HT-29 (cell line): ENCODE measurements at places on chromosomes 16 and 17. TPM values are rescaled to one million over a fixed set of nuclear protein-coding genes. Genes with fewer than 3 reads are reported as not detected.
A peak's percentile ranks its signal among the peaks of the same experiment; 100 is the strongest.

DNA sequence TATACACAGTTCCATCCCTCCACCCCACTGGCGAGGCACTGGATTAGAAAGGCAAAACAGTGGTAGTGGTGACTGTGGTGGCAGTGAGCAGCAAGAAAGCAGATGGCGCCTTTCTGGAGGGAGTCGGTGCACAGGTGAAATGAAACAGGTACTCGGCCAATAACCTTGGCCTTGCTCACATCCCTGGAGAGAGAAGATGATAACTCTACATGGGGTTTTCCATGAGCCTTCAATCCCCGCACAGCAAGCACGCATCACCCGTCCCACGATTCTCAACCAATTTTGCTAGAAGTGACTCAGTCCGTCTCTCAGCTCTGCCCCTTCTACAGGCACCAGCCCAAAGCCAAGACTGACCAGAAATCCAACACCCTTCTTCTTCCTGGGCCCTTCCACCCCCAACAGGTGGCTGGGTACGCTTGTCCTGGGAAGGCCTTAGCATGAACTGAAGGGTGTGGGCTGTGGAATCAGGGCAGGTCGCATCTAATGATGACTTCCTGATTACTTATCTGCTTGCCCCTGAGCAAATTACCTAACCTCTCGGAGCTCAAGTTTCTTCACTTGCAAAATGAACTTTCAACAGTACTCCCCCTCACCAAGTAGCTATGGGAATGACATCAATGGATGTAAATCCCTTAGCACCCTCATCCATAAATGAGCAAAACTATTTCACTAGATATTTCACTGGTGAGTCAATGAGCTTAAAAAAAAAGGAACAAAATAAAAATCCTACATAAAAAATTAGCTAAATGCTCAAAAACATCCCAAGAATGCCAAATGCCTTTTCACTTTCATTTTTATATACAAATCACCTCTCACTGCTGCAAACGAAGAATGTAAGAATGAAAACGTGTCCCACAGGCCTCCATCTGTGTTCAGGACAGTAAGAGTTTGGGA is 18.0 kb downstream of the XPO6 start:
- no peak for DNase-seq

GRCh38 chr16:56317998-56318826 is 107.1 kb downstream of the AMFR start:
- DNase-seq = peak; percentile 74

DNA sequence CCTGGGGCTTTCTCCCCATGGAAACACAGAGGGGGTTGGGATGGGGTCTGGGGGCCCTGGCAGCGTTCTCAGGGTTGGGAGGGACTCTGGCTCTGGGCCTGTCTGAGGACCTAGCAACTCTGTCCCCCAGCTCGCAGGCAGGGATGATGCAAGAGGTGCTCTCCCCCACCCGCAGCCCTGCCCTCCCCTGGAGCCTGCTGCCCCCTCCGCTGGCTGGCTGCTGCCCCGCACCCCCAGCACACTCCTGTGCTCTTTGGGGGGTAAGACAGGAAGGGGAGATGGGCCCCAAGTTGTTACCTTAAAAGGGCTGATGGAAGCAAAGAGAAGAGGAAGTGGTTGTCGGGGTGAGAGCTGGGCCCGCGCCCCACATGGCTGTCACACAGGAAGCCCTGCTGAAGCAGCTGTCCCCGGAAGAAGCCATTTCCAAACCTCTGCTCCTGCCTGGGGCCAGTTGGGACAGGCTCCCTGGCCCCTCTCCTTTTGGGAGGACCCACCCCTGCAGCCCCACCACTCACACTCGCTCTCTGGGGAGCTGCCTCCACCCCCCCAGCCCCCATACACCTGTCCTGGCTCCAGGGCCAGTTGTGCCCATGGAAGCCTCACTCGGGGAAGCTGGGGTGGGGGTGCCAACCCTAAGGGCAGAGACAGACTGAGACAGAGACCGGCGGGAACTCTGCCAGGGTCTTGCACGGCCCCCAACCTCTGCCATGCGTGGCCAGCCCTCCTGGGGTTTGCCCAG is 2.5 kb downstream of the CORO1A start:
- DNase-seq = no peak

DNA sequence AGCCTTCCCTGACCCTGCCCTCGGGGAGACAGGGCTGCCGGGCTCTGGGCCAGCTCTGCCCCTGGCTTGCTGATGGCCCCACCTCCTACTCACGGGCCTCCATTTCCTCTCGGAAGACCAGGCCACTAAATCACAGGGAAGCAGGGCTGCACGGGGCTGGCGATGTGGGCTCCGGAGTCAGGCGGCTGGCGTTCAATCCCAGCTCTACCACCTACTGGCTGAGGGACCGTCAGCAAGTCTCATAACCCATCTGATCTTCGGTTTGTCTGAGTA is 113.4 kb downstream of the AMFR start:
- no peak for DNase-seq

DNA sequence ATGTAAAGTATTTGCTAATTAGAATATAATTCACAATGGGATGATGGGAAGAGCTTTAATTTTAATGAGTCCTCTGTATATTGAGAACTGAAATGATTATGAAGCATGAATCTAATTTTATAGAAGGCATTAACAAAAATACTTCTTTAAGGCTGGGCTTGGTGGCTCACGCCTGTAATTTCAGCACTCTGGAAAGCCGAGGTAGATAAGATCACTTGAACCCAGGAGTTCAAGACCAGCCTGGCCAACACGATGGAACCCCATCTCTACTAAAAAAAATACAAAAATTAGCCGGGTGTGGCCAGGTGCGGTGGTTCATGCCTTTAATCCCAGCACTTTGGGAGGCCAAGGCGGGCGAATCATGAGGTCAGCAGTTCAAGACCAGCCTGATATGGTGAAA is 12.0 kb downstream of the CDK12 start:
- no peak for DNase-seq

- DNase-seq = no peak
Measured at GRCh38 chr17:61834610-61835009, 28.7 kb downstream of the BRIP1 start.

- DNase-seq = no peak
Measured at GRCh38 chr16:56872863-56873391, 7.9 kb downstream of the SLC12A3 start.

DNA sequence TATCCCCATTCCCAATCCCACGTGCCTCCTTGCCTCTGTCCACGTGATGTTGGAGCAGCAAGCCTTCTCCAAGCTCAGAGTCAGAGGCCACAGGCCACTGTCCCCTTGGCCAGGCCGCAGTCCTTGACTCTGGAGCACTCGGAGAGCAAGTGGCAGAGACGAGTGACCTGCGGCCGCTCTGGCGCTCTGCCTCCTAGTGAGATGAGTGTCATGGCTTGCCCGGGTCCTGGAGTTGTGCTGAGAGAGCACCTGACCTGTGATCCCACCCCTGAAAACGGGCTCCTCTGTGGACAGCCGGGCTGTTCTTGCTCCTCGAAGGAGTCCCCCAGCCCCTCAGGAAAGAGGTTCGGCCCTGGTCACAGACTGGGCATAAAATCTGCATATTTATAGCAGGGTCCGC is 10.0 kb upstream of the FASN start:
- no peak for DNase-seq

The TTLL6 gene
- 0.05 and 0.36 TPM in 2 replicates for total RNA-seq

The CA7 gene
- total RNA-seq = not detected in 2 replicates

The B4GALNT2 gene
- total RNA-seq = 0.18 TPM in 1 of 2 replicates, not detected in the other
